Ascending aorta (tissue), 2 donors: ENCODE measurements at places on chromosomes 11 and 22.

GRCh38 chr11:2929950-2930703 is 907 bp upstream of the PHLDA2 start:
- DNase-seq = no peak

DNA sequence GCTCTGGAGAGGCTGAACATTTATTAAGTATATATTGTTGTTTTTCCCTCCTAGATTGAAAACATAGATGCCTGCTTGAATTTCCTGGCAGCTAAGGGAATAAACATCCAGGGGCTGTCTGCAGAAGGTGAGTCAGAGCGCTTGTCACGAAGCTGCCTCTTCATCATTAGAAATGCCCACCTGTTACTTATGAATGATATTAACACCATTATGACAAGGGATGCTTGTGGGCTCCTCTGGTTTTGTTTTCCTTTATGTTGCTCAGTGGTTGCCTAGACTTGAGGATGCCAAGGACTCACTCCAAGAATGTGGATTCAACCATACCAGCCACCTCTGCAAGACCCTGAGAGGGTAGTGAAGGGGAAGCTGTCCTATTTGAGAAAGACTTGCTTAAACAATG is 156.2 kb downstream of the NAV2 start:
- no peak for DNase-seq

DNA sequence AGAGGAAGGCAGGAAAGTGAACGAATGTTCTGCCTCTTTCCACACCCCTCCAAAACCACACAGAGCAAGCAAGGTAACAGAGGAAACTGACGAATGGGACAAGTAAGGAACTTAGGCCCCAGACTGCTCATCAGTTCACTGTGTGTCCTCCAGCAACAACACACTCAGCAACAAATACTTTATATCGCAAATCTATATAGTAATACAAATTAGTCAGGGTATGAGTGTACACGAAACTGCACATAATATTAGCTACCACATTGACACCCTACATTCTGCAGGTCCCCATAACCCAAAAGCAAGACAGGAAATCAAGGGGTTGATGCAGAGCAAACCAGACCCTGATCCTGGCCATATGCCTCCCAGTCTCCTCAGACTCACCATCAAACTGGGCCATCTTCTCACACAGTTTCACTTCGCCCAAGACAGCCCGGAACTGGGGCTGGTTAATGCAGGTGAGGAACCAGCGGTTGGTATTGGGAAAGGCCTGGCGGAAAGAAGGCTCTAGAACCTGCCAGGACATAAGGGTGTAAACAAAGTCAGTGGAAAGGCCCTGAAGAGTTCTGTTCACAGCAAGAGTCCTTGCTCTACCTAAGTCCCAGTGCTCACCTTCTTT is 6.6 kb downstream of the EEF1G start:
- DNase-seq = no peak

DNA sequence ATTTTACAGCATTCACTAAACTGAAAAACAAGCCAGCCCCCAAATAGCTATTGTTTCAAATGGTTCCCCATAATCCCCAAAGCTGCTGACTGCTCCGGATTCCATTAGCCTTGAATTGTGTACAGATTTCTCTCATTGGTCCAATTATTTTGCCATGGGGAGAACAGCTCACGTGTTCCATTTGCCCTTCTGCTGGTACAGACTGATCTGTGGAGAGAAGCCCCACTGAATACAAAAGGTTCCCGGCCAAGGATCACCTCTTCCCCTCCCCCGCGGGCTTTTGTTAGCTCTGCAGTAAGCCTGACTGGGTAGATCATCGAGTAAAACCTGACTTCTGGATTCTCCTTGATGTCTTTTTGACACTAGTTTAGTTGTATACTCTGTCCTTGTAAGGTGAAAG is 9.1 kb upstream of the MAPK8IP1 start:
- no peak for DNase-seq

DNA sequence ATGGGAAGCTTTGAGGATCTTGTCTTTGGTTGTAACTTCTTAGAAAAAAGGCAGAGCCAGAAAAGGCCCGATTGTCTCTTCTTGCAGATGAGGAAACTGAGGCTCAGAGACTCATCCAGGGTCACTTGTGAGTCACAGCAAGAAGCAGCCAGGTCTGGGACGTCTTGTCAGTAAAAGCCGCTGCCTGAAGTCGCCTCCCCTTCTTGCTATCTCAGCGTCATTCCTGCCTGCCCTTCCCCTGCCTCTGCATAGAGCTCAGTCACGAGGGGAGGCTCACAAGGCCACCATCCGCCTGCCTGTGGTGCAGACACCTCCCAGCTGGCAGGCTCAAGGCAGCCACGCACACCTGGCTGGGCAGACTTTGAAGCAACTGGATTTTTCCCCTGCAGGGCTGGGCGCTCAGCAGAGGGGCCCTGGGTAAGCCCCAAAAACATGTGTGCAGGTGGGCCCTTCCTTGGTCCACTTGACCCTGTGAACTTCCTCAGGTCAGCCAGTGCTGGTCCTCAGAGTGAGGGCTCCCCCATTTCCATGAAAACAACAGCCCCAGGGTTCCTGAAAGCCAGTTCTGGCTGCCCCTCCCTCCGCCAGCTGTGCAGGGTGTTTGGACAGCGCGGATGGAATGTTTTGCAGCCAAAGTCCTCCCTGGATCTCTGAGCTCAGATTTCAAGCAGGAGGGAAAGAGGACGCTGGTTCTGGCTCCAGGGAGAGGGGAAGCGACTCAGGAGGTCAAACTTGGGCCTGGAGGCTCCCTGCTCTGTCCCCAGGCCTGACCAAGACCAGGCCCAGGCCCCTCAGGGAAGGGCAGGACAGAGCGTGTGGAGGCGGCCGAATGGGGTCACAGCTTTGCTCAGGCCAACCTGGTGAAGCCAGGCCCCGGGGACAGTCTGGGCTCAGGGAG is 6.0 kb upstream of the RAB3IL1 start:
- no peak for DNase-seq

DNA sequence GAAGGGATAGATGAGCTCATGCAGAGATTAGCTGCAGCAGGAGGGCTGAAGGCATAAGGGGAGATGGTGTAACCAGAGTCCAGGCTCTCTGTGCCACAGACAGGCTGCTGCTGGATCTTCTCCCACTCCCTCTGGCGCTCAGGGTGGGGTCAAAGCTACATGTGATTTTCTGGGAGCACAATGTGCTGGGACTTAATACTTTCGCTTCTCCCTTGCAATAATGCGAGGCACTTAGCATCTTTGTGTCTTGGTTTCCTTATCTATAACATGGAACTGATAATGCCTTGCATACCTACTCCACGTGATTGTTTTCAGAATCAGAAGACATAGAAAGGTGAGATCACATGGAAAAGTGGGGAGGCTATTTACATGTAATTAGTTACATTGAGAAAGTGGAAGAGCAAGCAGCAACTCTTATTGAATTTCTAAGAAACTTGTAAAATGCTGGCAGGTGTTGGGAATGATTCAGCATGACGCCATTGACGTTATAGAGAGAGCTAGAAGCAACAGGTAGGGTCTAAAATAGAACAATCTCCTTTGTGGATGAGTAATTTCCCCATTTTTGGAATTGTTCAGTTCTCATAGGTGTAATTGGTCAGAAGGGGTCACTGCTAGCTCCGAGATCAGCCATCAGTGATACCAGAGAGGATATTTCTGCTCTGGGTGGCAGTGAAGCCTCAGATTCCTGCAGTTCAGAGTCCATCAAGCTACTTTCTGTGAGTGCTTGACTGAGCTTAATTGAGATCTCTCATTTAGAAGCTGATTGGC is 8.2 kb upstream of the OR9I1 start:
- DNase-seq = no peak

- DNase-seq = no peak
These were observed 7.2 kb downstream of the POLD4 start for GRCh38 chr11:67345920-67346819.

DNA sequence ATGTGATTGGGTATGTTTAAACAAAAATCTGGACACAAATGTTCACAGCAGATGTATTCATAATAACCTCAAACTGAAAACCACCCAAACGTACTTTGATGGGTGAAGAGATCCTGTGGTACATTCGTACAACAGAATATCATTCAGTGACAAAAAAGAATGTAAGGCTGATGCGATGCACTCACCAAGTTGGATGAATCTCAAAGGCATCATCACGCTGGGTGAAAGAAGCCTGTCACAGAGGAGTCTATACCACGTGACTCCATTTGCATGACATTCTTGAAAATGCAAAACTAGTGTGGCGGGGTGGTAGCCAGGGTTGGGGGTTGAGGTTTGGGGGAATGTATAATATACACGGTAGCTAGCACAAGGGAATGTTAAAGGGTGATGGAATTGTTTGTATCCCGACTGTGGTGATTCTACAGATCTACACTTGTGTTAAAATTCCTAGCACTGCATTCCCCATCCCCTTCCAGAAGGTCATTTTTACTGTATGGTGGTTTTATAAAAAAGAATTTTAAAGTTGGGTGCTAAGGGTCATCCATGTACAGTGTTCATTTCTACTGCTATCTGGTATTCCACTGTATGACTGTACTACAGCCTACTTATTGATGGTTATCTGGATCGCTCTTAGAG is 35.0 kb upstream of the SLC25A1 start:
- no peak for DNase-seq

DNA sequence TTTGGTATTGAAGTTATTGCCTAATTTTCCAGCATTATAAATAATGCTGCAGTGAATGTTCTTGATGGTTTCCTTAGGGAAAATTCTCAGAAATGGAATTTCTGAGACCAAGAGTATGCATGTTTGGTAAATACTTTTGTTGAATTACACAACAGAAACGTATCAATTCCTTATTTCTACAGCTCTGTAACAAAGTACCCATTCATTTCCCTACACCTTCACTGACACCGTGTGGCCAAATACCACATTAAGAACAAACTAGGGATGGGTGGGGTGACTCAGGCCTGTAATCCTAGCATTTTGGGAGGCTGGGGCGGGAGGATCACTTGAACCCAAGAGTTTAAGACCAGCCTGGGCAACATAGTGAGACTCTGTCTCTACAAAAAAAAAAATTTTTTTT is 21.8 kb downstream of the MCAM start:
- no peak for DNase-seq

GRCh38 chr11:111512296-111513239 is at the start of gene BTG4:
Gene BTG4, minus strand, starts transcription at chr11:111512386. Its CDS starts 13,610 bp downstream, at chr11:111498776.
- no peak for DNase-seq

DNA sequence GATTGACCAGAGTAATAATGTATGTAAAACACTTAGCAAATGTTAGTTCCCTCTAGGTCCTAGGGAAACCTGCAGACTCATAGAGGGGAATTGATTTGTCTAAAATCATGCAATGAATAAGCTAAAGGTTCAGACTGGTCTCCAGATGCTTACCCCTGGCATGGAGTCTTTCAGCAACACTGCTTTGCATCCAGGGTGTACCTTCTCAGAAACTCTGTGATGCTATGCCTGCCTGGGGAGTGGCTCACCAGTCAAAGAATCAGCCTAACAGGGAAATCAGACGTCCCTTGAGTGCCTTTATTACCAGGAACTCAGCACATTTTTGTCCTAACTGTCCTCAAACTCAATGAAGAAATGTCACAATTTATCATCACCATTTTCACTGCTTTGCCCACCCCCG is 5.9 kb upstream of the UVRAG start:
- DNase-seq = no peak

GRCh38 chr11:128719556-128719824 is 25.6 kb downstream of the FLI1 start:
- DNase-seq = no peak

DNA sequence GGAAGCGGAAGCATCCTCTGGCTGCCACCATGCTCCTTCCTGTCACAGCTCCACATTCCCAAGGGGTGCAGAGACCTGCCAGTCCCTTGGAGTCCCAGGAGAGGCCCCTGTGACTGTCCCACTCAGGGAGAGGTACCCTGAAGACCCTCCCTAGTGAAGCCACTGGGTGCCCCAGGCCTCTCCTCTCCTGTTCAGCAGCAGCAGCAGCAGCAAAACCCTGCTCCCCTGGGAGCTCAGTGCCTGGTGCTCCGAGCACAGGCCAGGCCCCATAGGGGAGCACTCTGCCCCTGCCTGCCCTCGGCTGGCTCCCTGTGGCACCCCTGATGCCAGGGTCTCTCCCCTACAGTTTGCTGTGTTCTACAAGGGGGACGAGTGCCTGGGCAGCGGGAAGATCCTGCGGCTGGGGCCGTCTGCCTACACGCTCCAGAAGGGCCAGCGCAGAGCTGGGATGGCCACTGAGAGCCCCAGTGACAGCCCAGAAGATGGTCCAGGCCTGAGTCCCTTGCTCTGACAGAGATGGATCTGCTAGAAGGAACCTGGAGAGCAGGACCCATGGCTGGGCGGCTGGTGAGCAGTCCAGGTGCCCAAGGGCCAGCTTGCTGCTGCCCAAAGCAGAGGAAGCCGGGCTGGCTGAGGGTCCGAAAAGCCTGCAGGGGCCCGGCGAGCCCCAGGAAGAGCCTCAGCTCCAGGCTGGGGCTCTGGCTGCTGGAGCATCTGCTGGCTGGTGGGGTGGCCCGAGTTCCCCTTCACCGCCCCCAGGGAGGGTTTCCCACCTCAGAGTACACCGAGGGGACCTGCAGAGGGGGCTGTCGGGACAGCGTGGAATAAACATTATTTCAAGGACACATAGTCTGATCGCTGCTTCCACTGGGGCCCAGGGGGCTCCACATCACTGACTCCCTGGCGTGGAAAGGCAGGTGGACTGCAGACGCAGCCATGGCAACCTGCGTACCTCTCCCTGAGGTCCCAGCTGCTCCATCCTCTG is 21.3 kb downstream of the TRMU start:
- no peak for DNase-seq

GRCh38 chr11:2547806-2548205 is 103.0 kb downstream of the KCNQ1 start:
- DNase-seq = peak; percentile 50

- DNase-seq = peak; percentile 81
These were observed at the start of gene WBP2NL for GRCh38 chr22:41998361-41999261. Gene WBP2NL, plus strand, starts transcription at chr22:41998788. Its CDS starts 31 bp downstream, at chr22:41998819.

DNA sequence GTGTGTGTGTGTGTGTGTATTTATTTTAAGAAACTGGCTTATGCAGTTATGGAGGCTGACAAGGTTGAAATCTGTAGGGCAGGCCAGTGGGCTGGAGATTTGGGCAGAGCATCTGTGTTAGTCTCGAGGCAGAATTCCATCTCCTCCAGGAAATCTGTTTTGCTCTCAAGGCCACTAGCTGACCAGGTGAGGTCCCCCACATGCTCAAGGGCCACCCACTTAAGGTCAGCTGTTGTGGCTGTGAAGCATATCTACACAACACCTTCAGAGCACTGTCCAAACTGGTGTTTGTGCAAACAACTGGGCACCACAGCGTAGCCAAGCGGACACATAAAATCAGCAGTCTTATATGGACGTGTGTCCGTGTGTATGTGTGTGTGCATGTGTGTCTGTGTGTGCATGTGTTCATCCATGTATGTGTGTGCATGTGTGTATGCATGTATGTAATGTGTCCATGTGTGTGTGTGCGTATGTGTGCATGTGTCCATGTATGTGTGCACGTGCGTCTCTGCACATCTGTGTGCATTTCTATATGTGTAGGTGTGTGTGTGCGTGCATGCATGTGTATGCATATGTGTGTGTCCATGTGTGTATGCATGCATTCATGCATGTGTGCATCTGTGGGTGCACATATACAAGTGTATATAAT is 400.9 kb downstream of the BRD1 start:
- no peak for DNase-seq

DNA sequence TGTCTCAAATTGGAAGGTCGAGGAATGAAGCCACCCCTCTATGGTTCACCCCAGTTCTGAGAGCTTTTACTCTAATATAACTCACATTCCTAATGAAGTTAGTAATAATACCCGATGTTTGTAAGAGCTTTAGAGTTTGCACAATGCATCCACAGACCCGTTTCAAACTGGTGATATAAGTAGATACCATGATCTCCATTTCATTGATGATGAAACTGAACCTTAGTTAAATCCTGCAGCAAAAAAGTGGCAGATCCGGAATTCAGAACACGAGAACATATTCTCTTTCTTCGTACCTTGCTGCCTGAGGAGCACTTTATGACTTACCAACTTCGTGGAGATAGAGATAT is 757 bp upstream of the RBFOX2 start:
- DNase-seq = no peak
